ENCODE measurements at places on chromosomes 3 and 15.

DNA sequence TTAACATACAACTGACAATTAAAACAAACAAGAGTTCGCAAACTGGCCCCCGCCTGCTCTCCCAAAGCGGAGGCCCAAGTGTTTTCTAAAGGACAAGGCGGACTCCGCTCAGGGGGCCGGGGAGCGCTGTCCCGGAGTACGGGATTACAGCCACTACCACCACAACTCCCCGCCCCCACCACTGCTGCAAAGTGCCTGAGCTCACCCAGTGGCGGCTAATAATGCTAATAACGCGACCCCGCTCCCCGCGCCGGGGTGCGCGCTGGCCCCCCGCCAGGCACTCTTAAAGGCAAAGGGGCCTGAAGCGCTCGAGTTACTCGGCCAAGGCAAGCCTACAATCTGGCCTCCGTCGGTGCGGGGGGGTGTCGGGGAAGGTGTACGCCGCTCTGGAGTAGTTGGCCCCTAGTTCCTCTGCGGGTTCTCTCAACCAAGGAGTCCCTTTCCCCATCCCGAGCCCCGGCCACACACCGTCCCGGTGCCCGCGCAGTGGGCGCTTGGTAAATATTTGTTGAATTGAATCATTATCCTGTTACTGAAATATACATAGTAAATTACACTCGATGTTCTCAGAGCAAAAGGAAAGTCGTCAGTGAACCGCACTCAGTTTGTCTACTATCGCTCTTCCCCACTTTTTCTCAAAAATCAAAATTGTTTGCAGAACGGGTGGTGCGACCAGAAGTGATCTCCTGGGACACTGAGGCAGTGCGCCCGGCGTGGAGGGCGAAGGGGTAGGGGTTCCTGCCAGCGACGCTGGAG is 827 bp downstream of the WNT5A start:
- peak; percentile 86 for DNase-seq

GRCh38 chr15:69524296-69524695 is 71.7 kb downstream of the RPLP1 start:
- no peak for DNase-seq

DNA sequence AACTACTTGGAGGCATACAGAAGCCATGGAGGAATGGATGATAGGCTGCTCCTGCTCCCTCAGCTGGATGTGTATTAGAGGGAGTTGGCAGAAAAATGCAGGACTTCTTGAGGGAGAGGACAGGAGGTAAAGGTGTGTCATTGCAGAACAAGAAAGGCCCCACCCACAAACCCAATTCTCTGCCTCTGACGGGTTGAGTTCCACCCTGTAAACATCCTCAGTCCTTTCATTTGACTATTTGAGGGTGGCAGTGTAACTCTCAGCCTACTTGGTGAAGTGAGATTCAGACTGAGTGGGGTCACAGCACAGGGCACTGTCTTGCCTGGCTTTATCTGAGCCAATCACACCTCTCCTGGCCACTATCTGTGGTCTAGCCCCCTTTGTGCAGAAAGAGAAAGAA is at the start of gene TPRG1:
TSS of gene TPRG1 (plus strand) at position 265 of the 400 bp plus-strand sequence. CDS start 35,414 bp downstream, outside the sequence.
- no peak for DNase-seq

- no peak for DNase-seq
These were observed 73.0 kb downstream of the MYH15 start for GRCh38 chr3:108437439-108437838.

- DNase-seq, result no peak
These were observed 34.6 kb upstream of the FGD5 start for GRCh38 chr3:14784087-14784681.

DNA sequence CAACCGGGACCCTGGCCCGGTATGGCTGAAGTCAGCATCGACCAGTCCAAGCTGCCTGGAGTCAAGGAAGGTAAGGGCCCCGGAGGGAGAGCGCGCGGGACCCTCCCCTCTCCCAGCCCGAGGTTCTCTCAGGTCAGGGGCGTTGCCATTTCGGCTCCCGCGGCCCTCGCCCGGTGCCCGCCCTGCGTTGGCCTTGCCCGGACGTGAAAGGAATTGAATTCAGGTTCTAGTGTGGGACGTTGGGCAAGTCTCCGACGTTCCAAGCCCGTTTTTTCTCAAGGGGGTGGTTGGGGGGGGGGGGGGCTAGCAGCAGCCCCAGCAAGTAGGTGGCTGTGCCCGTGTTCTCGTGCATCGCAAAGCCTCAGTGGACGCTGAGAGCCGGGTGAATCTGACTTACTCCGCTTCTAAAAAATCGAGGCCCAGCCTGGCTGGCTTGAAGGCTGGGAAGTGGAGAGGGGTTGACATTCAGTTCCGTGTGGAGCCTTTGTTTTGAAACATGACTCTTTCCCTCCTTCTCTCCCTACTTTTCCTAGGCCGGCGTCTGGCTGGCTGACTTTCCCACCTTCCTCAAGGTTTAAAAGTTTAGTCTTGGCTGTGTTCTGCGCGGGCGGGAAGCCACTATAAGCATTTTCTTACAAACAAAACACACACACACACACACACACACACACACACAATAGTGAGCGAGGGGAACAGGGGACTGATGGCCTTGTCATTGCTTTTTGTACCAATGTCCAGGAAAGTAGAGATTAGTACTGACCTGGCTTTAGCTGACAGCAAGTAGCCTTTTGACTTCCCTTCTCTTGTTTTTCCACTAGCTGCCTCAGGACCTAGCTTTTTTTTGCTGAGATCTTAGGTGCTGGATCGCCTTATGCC is at the start of gene UTS2B:
TSS of gene UTS2B (minus strand) at position 873 of the 876 bp plus-strand sequence. CDS start 48,337 bp downstream, outside the sequence.
- DNase-seq, result peak; percentile 63

GRCh38 chr3:123089611-123090331 is 22.9 kb downstream of the PDIA5 start:
- no peak for DNase-seq

- DNase-seq, result peak; percentile 70
These were observed 82.6 kb downstream of the TGFBR2 start for GRCh38 chr3:30688776-30689641.

DNA sequence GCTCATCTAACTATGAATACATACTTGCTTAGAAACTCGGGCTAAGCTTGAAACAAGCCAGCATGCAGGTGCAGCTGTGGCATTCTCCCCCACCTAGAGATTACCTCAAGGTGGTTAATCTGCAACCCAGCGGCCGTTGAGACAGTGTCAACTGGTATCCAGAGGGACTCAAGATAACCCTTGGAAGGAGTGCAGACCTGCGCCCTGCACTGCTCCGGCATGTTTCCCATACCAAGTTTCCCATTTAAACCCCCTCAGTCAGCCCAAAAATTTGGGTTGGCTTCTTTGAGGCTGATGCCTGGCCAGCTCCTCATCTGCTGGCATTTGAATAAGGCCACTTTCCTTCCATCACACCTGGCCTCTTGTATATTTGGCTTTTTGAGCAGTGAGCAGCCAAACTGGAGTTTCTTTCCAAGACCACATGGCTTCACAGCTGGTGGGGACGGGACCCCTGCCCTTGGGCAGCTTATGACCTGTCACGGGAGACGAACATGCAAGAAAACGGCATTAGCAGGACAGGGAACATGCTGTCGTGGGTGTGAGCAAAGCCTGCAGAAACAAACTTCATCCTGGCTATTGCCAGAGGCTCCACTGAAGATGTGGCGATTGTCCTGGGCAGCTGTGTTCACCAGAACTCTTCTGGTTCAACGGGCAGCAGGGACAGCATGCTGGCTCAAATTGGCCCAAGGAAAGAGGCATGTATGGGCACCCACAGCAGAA is 98.2 kb downstream of the PLXNA1 start:
- no peak for DNase-seq

DNA sequence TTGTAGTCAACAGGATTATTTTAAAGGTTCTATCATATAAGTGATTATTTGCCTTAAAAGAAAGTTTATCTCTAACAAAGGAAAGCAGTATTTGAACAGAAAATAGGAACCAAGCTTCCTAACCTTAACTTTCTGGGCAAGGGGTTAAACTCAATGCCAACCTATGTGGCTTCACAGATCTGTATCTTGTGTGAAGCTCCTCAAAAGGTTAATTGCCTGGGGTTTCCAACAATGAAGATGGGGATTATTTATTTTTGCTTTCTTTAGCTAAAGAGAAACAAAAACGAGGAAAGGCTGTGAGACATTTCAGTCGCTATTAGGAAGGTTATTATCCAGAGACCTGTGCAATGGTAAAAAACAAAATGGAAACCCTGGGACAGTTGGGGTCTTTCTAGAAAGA is 1.1 kb upstream of the WDR82 start:
- no peak for DNase-seq

- DNase-seq, result no peak
These were observed 89.4 kb upstream of the CDAN1 start for GRCh38 chr15:42826251-42826890.
